ENCODE measurements at places on chromosomes 4 and X.

- no peak for DNase-seq
Observed at GRCh38 chr4:118284169-118284568, 68.6 kb downstream of the PRSS12 start.

DNA sequence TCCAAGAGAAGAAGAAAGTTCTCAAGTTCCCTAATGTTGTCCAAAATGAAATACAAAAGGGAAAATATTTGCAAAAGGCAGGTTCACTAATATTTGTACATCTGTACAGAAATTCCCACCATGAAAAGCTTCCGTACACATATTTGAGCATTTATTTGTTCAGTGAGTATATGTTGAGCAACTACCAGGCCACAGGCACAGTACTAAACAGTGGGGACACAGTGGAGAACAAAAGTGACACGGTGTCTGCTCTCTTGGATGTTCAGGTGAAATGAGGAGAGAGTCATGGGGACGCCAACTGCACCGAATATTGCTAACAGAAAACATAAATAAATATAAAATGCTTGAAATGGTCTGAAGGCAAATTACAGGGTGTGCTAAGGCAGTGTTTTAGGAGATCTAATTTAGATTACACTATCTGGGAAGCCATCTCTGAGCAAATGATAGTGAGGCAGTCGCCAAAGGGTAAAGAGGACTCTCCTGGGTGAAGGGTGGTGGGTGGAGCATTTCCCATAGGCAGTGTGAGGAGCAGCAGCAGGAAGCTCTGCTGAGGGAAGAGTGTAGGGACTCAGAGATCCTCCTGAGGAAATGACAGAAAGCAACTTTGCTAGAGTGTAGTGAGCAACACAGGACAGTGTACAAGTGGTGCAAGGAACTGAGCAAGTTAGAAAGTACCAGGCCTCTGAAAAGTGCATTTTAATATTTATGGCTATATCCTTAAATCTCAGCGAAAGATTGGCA is 375.2 kb downstream of the GALNTL6 start:
- DNase-seq = no peak

DNA sequence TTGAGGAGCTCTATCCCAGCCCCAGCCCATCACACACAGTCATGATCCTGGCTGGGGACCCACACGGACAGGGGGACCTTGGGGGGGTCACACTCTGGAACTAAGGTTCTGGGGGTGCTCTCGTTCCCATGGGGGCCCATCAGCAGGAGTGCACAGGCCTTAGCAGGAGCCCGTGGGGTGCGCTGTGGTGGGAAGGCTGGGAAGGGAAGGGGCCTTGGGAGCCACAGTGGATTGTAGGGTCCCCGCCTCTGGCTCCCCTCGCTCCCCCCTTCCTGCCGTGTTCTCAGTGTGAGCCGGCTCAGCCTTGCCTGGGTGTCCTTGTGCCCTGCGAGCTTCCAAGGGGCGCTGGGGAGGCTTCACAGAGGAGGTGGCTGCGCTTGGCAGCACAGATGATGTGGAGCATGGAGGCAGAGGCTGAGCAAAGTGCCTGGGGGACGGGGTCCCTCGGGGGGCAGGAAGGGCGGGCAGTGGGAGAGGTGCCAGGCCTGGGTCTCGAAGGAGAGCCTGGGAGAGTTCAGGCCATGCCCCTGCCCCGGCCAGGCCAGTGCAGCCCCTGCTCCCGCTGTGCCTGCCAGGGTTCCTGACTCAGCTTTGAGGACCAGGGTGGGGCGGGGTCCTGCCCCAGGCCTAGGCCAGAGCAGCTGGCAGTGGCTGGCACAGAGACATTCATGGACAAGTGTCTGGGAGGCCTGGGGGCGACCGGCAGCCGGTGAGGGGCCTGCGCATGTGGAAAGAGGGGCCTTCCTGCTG is 5.5 kb upstream of the HGFAC start:
- DNase-seq = no peak

GRCh38 chr4:152803541-152803940 is 23.8 kb downstream of the ARFIP1 start:
- DNase-seq = no peak

GRCh38 chr4:184453365-184454160 is 20.8 kb downstream of the IRF2 start:
- DNase-seq = no peak

- DNase-seq = no peak
Observed at GRCh38 chr4:15855804-15856475, 77.8 kb downstream of the CD38 start.

GRCh38 chr4:96431094-96431493 is 591.2 kb downstream of the PDHA2 start:
- no peak for DNase-seq
